ENCODE measurements at places on chromosomes 1 and 21.

DNA sequence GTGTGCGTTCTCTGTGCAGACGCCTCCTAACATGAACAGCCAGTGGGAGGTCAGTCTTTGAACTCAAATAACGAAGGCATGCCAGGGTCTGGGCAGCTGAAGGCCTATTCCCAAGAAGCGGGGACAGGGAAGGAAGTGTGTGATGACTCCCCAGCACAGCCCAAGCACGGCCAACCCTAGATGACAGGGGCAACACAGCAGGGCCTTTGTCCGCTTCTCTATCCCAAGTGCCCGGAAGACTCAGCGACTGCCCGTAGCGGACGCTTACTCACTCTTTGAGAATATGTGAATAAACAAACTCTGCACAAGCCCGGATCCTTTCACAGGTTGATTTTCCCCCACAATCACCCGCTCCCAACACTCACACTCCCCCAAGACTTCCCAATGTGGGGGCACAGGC, 11.2 kb downstream of the C1orf198 start:
- DNase-seq: no peak

- no peak for DNase-seq
Measured at GRCh38 chr21:23585419-23585818, 2021.9 kb downstream of the MRPL39 start.

DNA sequence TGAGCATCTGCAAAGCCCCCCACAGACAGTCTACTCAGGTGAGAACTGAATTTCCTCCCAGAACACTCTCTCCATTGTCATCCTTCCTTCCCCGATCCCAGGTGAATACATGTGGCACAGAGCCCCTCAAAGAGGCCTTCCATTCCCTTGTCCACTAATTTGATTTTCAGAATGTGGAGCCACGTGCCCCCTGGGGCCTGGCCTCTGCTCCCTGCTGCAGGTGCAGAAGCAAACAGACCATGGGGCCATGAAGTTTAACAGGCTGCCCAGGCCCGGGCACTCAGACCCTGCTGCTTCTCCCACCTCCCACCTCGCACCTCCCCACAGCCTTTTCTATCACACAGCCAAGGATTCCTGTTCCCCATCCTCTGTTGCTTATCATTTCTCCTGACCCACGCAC, 243.8 kb upstream of the RAB4A start:
- no peak for DNase-seq

DNA sequence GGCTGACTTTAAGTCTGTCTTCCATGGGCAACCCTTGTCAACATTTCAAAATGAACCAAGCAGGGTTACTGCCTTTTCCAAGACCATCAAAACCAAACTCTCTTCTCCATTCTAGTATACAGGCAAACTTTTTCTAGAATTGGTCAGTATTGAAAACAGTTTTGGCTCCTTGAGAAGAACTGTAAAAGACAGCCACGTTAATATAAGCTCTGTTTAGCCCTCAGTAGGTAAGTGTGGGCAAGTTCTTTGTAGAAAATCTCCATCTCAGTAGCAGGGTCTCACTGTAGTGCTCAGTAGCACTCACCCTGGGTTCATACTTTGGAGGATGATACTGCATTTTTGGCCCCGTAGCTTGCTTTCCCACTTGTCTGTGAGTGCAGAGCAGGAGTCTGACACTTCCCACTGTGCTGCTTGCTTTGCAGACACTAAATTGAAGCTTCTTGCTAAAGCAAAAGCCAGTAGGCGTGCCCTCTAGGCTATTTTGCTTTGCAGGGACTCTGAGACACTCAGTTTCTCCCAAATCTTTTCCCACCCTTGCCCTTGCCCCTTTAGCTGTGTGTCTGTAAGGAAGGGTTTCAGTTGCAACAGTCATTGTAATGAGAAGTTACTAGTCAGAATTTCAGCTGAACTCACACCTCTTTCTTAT, 34.3 kb upstream of the CACYBP start:
- no peak for DNase-seq

DNA sequence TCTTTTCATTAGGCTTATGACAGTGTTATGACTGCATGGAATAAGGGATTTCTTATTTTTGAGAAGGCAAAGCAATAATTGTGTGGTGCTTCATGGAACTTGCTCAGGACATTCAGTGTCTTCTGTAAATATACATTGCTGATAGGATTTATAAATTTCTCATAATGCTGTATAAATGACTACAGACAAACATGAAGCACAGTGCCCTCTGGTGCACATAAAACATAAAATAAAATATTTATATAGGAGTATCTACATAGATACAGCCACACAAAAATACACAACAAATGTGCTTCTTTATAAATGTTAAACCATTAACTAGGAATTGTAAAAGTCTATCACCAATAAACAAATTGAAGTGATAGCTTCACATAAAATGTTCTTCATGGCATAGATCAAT, 24.1 kb downstream of the BRINP3 start:
- DNase-seq: no peak

DNA sequence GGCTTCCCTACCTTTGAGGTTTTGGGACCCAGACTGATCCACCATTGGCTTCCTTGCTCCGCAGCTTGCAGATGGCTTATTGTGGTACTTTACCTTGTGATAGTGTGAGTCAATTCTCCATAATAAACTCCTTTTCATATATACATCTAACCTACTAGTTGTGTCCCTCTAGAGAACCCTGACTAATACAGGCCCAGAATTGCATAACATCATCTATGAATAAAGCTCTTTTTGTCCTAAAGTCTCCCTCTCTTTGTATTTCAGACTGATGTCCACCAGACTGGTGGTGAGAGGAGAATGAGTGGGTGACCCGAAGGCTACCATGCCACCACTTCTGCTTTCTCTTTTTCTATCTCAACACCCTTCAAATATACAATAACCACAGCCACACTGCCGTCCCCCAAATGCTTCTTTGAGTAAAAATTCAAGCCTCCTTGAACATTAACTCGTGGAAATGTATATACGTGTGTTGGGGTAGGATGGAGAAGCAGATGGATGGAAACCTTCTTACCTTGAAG, 265.7 kb downstream of the PTBP2 start:
- DNase-seq: no peak

- DNase-seq: no peak
Measured at GRCh38 chr1:203187689-203188264, 1.3 kb upstream of the CHI3L1 start.

Measured in non-pigmented ciliary epithelial cell (primary cell).